ENCODE measurements at places on chromosomes 2 and 18.
A peak's percentile ranks its signal among the peaks of the same experiment; 100 is the strongest.

- DNase-seq = no peak
These were observed 23.3 kb upstream of the DAW1 start for GRCh38 chr2:227848146-227848545.

DNA sequence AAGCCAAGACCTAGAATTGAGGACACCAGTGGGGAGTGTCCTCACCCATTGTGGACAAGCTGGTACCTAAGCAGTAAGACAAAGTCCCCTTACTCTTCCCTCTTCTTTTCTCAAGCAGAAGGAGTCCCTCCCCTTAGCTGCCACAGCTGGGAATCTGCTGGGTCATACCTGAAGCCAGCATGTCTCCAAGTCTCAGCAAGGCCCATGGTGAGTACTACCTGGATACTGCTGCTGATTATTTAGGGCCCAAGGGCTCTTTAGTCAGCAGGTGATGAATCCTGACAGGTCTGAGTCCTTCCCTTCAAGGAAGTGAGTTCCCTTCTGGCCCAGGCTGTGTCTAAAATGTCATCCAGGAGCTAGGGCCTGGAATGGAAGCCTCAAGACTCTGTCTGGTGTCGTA lies 198.6 kb upstream of the STK17B start:
- no peak for DNase-seq

- no peak for DNase-seq
These were observed 161.5 kb upstream of the SKOR2 start for GRCh38 chr18:47412924-47413323.

DNA sequence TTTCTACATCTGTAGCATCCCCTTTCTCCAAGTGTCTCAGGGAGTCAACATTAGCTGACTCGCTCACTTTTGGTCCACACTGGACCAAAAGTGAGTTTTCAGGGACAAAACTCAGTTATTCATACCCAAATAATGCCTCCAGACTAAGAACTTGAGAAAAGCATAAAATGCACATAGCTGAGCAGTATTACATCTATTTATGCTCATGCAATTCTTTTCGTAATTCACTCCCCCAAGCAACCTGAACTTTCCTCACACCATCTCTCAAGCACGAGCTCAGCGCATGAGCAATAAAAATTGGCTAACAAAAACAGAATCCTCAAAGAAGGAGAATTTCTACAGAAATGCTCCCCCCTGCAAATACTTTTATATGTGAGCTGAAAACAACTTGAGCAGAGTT lies 17.0 kb downstream of the SFT2D3 start:
- DNase-seq = no peak

- DNase-seq = peak; percentile 37
These were observed 79.4 kb downstream of the SPRED2 start for GRCh38 chr2:65353046-65353445.

DNA sequence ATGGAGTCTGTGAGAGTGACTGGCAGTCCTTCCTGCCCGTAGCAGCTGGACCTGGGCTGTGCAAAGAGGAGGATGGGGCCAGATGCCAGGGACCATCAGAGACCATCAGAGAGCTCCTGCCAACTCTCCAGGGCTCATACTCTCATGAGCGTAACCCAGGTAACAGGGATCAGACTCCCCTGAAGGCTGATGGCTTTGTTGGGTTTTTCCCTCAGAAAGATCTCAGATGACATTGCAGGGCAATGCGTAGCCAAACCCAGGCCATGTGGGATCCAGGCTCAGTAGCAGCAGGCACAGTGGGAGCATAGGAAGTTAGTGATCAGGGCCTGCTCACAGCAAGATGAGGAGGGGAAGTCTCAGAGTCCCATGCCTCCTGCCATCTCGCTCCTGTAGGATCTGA lies 218.0 kb downstream of the LOXHD1 start:
- no peak for DNase-seq

DNA sequence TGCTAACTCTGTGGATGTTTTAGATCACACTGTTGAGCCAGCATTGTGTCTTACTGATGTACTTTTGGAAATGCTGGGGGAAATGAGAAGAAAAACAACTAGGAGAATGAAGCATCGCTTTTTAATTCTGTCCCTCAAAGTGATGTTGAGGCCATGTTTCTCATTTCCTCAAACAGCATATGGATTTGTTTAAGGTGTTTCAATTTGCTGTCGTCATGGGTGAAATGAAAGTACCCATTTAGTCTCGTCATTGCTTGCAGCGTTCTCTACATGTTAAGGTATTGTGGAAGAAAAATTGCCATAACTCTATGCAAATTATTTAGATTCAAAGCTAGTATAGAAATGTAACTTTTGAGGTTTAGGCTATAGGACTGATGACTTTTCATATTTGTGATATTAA lies 151.3 kb downstream of the KCTD1 start:
- DNase-seq = no peak

DNA sequence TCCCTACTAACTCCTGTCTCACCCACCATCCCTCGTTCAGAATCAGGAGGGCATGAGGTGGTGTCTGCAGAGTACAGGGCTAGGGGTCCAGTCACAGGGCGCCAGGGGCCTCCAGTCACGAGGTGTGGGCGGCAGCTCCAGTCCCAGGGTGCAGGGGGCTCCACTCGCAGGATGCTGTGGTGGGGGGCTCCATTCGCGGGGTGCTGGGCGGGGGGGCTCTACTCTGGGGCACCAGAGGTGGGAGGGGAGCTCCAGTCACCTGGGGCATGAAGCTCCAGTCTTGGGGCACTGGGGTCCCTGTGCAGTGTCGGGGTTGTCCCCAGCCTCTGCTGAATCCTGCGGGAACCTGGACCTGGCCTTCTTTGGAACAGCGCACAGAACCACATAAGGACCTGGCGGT lies 66.0 kb downstream of the EIPR1 start:
- no peak for DNase-seq

DNA sequence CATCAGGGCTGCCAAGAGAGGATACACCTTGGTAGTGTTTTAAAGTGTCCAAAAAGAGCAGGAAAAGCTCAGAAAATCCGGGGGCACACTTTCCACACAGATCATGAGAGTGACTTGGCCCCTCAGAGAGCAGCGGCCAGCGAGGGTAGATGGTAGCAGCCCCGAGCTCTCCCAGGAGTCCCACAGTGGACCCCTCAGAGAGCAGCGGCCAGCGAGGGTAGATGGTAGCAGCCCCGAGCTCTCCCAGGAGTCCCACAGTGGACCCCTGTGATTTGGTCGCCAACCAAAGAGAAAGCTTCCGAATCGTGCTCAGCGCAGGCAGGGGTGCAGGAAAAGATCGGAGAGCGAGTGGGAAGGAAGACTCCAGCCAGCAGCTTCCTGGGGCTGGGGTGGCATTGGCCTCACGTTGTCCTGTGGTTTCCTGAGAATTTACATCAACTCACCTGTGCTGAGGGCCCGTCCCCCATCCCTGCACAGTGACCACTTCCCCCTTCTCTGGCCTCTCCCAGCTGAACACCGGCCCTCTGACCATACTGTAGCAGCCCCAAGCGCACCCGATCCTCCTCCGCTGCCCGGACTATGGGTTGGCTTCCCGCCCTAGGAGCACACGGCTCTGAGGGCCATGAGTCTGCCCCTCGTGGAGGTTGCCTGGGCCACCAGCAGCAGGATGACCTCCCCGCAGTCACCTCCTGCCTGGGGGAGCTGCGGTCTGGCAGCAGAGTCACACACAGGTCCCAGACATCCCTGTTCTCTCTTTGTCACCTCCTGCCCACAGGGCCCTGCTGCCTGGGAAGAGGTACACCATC lies 33.7 kb downstream of the MTERF4 start:
- DNase-seq = no peak

GRCh38 chr2:160876765-160877164 lies 283.5 kb upstream of the TANK start:
- DNase-seq = no peak

- no peak for DNase-seq
These were observed 336.0 kb upstream of the TNP1 start for GRCh38 chr2:217195658-217196446.

GRCh38 chr2:24559473-24560113 lies 68.5 kb downstream of the NCOA1 start:
- no peak for DNase-seq

GRCh38 chr2:43051338-43051737 lies 175.1 kb downstream of the ZFP36L2 start:
- no peak for DNase-seq

DNA sequence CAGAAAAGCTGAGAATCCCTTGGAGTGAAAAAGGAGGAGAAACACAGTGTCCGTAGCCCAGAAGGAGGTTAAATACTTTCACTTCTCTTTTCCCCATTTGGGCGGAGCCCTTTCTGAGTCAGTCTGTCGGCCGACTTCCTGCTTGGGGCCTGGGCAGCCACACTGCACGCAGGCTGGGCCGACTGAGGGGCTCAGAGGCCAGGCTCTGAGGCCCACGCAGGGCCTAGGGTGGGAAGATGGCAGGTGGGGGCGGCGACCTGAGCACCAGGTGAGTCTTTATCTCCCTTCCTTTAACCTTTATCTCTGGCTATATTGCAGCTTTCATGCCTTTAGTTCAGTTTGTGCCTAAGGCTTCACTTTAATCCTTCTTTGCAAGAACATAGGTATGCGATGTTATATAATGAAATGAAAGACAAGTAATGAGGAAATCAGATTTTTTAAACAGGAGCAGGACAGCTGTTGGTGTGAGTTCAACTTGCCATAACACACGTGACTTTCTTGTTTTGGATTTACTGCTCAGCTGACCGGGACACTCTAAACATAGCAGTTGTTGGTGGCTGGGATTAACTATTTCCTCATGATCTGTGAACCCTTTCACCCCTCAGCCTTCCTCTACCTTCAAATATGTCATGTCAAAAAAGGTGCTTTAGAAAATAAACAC lies at the start of gene SP100:
Gene SP100 (plus strand): TSS at position 141 of the 661 bp plus-strand sequence. CDS start 96 bp downstream, at position 237.
- DNase-seq = no peak

GRCh38 chr2:88003074-88003755 lies 13.1 kb downstream of the RNU2-63P start:
- no peak for DNase-seq

DNA sequence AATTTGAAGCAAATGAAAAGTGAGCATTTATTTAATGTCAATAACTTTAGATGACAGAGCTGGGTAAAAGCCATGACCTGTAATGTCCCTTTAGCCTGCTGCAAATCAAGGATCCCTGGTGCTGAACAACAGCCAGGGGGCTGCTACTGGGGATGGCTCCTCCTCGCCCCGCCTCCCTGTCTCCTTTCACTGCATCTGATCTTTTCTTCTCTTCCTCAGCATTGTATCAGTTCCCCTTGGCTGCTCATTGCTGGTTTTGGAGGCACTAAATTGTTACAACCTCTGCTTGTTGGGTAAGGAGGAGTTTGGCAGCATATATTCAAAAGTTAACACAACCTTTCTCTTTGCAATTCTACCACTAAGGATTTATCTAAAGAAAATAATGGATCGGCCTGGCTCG lies 236.3 kb upstream of the ID2 start:
- DNase-seq = no peak

GRCh38 chr18:36697905-36698304 lies 130.9 kb downstream of the TPGS2 start:
- DNase-seq = no peak

GRCh38 chr18:3247240-3248061 lies at the start of gene MYL12A:
MYL12A (plus strand) TSS chr18:3247801; CDS start chr18:3253248, 5,447 bp downstream.
- peak; percentile 89 for DNase-seq

DNA sequence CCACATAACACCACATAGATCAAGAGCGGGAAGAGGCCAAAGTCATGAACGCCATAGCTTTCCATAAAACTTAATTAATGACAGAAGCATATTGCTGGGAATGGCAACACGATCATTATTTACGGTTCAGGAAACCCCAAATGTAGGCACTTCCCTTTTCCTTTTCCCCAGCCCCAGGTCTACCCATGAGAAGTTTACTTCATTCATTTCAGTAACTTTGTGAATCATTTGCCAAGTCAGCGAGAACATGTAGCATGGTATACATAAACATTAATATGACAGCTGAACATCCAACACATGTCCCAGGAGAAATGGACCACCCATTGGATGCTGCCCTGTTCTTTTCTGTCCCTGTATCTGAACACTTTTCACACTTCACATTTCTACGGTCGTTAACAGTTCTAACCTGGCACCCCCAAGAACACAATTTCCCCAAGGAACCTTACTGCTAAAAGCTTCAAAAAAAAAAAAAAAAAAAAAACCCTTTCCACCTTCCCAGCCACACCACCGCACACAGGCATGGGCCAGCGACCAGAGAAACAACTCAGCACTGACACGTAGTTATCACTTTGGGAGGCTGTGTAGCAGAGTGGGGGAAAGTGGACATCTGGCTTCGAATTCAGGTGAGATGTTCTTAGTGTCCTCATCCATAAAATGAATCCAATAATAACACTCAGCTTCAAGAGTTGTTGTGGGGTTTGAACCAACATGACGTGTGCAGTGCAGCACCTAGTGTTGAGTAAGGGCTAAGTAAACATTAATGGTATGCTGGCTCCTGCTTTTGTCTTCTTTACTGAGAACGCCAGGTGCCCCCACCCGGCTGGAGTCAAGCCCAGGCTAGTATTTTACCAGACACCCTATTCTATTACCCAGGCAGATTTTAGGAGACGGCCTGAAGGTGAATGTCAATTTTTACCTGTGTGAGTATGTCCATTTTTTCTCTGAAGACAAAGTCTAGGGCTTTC lies 371.5 kb downstream of the LNPK start:
- DNase-seq = no peak

DNA sequence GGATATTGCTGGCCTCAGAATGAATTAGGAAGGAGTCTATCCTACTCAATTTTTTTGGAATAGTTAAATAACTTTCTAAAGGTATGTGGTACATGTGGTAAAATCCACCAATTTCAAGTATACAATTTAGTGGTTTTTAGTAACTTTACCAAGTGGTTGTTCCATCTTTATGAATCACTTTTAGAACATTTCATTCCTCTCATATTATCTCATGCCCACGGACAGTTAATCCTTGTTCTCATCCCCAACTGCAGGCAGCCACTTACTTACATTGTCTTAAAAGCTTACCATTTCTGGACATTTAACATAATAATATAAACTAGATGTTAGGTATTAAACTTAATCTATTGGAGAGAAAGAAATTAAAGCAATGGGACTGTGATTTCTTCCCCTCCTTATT lies 146.3 kb upstream of the ZC3H15 start:
- no peak for DNase-seq

DNA sequence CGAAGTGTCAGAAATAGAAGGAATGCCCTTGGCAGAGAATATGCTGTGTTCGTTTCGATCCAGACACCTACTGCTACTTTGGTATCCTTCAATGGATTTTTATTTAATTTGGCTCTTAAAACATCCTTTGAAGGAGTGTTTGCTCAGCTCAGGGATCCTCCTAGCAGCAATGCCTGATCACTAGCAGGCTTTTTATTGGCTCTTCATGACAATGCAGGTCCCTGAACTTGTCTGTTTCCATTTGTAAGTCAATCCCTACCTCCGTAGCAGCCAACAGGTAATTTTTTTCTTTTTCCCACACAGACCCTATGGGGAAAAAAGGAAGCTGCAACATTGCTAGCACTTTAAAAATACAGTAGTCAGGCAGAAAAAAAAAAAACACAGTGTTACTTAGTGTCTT lies 366.2 kb upstream of the LRRTM1 start:
- DNase-seq = no peak

GRCh38 chr2:152541712-152542111 lies 175.5 kb downstream of the PRPF40A start:
- no peak for DNase-seq

DNA sequence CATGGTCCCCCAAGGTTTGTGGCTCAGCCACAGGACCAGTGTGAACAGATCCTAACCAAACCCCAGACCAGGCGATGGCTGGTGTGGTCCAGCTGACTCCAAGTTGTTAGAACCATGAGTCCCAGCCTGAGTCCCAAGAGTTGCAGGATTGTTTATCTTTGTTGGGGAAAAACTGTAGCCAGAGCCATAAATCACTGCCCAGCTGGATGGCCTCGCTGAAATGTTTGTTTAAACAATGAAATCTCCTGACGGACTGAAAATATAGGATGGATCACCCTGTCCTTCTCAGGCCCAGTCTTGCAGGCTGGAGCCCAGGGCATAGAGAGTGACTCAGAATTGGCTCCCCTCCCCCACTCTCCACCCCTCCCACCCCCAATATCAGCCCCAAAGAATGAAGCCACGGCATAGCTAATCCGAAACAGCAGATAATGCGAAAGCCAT lies 36.4 kb downstream of the PKDCC start:
- no peak for DNase-seq

Data from HEK293T (cell line).